ENCODE measurements at places on chromosomes 5 and 9.

- DNase-seq = peak; percentile 86
Measured at GRCh38 chr9:99807276-99807852, 14.3 kb upstream of the NR4A3 start.

DNA sequence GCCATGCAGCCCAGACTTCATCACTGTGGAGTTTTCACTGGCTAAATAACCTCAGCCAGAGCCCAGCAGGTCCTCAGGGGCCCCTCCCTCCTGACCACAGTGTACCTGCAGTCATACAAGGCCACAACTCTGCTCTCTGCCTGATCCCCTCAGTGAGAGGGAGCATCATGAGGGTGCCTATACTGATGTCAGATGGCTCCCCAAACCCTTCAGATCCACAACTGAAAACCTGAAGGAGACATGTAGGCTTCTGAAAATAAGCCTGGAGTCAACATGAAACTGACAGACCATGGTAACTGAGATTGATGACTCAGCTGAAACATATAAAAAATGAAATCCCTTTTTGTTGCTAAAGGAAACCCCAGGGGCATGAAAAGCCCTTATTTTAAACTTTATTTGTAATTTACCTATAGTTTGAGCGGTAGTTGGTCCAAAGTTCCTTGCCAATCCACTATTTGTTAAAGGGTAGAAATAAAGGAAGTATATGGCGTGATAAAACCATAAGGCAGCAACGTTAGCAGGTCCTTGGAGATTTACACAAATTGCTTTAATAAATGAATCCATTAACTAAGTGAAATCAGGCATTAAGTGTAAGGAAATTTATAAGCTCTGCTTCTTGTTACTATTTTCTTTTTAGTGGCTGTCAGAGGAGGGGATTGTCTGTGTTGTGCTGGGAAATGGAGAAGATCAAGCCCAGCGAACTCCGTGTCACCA is 68.3 kb downstream of the FGF1 start:
- no peak for DNase-seq

GRCh38 chr5:177357459-177358351 is at the start of gene RGS14:
Gene RGS14 (plus strand): TSS chr5:177357924. CDS start chr5:177358025, 101 bp downstream.
- DNase-seq = no peak

GRCh38 chr9:77597057-77597456 is 51.1 kb downstream of the GNA14 start:
- DNase-seq = no peak

DNA sequence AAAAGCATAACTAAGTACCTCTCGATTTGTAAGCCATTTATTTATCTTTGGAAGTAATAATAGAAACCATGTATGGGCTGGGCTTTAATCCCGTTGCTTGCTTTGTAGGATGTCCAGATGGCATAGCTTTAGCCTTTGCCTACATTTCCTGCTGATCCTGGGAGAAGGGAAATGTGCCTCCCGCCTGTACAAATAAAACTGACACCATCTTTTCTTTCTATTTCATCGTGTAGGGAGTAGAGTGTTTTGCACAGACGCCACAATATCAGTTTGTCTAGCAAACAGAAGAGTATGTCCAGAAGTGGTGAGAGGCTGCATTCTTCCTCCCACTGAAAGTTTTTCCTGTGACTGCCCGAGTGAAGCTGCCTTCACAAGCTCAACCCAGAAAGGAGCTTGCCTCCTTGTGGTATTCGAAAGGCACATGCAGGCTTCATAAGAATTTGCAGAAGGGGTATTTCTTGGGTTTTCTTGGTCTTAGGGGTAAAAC is 24.7 kb upstream of the TJP2 start:
- DNase-seq = peak; percentile 42

DNA sequence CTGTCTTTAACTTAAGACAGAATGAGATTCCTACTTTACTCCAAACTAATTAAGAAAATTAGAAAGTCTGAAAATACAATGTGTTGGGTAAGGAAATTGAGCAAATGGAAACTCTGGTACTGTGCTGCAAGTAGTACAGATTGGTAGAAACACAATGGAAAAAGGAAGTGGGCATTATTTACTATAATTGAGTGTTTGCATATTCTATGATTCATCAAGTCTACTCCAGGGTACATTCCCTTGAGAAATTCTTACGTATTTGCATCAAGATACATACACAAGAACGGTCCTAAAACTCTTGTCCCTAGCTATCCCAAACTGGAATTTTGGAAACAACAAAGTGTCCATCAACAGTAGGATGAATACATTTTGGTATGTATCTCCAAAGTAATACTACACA is 123.5 kb upstream of the TARS1 start:
- no peak for DNase-seq

DNA sequence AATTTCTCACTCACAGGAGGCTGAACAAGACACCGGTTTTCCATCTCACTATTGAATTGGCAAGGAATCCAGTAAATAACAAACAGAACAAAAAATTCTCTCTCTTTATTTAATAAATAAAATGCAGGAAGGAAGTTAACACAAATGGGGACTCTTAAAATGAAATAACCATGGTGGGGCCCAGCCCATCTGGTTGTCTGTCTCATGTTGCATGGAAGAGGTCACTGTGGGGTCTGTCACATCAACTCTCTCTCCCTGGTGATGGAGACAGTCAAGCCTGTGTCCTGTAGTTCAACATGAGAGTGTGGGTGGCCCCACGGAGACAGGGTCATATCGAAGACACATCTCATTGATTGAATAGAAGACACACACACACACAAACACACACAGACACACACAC is 297.7 kb downstream of the IRX2 start:
- no peak for DNase-seq

- no peak for DNase-seq
Measured at GRCh38 chr5:160097991-160098390, 21.3 kb downstream of the PWWP2A start.

- DNase-seq = no peak
Measured at GRCh38 chr9:114308361-114308950, 14.4 kb upstream of the ORM1 start.

DNA sequence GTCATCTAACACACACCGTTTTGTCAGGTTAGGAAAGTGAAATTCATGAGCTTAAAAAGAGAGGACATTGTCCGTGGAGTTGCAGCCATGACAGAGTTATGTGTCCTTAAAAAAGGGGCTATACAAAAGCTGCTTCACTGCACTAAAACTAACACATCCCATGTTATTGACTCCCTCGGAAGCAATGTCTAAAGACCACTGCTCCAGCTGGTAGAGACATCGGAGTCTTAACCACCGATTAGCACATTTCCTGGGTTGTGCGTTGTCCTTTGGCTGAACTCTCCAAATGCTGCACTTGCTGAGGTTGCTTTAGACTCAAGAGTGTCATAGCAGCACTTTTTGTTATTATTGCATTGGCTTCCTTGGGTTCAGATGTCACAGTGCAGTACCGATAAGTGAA is 128.3 kb upstream of the C9orf72 start:
- DNase-seq = no peak

- DNase-seq = no peak
Measured at GRCh38 chr9:104555521-104555920, 13.4 kb upstream of the OR13C8 start.

Data from GM23338 (cell line).